ENCODE measurements at places on chromosomes 6 and 20.
A peak's percentile ranks its signal among the peaks of the same experiment; 100 is the strongest.

DNA sequence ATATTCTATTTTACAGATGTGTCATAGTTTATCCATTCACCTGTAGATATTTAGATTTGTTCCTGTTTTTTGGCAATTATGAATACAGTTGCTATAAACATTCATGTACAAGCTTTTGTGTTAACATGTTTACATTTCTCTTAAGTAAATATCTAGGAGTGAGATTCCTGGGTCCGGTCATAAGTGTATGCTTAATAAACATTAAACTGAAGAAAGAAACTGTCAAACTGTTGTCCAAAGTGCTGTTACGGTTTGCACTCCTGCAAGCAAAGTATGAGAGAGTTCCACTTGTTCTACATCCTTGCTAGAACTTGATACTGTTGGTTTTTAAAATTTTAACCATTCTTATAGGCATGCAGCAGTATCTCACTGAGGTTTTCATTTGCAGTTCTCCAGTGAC is 138.6 kb downstream of the RALGAPA2 start:
- DNase-seq, result no peak

DNA sequence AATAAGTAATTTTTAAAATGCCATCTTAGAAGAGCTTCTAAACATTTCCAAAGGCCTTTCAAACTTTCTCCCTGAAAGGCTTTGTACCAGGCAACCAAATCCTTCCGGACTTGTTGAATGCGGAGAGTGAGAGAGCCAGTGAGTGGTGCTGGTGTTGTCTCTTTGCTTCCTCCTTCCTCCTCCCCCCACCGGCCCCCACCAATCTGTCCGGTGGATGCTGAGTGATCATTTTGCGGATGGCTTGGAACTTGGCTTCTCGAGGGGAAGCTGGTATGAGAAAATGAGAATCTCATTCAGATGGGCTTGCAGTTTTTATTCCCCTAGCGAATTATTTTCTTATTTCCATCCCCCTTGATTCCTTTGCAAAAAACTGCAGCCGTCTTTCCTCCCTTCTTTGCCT is 97.3 kb downstream of the ANKRD60 start:
- peak; percentile 71 for DNase-seq

DNA sequence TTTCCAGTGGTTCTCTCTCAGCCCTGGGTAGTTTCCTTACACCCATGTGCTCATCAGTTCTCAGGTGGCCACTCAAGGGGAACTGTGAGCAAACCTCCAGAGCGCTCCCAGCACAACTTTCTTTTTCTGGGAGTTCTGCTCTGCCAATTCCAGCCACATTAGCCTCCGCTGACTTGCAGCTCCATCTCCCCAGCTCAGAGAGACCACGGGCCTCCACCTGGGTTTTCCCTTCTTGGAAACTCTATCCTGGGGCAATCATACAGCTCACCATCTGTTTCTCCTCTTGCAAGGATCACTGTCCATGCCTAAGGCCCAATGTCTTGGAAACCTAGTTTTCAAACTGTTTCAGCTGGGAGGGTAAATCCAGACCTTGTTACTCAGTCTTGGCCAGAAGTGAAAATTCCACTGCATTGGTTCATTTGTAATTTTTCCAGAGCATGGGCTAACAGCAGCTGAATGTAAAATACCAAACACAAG is 129.9 kb downstream of the EYA2 start:
- no peak for DNase-seq

- peak; percentile 45 for DNase-seq
Measured at GRCh38 chr6:44285552-44286284, 15.5 kb downstream of the TMEM151B start.

DNA sequence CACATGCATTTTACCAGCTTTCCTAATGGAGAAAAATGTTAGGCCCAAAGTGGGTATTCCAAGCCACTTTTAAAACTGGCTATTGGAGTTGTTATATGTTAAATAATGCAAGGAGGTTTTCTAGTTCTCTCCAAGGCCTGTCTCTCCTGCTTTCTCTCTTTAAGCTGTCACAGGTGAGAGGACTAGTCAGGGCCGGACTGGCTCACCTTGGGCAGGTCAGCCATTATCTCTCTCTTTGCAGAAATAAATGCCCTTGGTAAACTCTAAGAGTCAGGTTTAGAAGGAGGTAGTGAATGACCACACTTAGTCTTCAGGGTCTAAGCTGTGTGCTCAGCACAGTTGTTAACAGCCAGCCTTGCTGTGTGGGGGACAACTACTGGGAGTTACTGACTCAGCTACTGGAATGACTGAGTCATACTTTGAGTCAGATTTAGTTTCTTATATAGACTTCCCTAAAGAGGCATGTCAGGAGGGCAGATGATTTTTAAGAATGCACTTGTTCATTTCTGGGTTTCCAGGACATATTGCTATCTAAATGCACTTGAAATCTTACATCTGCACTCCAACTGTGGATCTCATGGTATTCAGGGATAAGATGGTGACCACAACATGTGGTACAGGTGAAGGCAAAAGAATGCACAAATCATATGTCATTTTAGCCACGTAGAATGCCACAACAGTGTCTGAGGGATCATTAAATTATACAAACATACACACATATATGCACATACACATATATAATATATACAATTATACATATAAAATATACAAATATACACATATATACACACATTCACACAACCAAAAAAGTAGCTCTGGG is 719.4 kb downstream of the EPM2A start:
- DNase-seq, result peak; percentile 87
